ENCODE measurements at places on chromosomes 7 and 10.

DNA sequence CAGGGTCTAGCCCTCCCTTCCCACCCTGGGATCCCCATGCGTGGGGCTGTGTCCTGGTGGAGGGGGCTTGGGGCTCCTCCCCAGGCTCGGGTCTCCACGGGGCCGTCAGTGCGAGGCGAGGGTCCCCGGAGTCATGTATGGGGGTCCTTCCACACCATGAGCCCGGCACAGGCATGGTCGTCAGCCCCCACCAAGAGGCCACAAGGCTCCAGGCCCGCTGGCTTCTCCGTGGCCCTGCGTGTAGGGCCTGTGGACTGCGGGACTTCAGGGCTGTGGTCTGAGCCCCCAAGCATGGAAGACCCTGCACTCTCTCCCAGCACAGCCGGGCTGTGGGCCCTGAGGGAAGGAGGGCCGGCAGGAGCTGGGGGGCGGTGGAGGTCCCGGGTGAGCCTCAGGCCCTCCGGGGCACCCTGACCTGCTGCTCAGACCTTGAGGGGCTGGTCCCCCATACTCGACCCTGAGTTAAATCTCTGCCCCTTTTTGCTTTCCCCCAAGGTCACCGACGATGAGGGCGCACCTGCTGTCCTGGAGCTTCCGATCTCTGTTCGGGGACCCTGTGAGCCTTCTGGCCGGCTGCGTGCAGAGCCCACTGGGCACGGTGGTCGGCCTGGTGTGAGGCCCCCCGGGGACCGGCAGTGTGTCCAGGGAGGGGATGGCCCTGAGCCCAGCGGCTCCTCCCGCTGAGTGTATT lies 19.7 kb downstream of the PWWP2B start:
- no peak for DNase-seq

- DNase-seq, result no peak
Measured at GRCh38 chr7:144019457-144019856, 19.3 kb downstream of the OR6B1 start.

- no peak for DNase-seq
Measured at GRCh38 chr7:23907012-23907411, 197.0 kb downstream of the STK31 start.

- no peak for DNase-seq
Measured at GRCh38 chr7:44310221-44310848, 15.1 kb downstream of the CAMK2B start.

DNA sequence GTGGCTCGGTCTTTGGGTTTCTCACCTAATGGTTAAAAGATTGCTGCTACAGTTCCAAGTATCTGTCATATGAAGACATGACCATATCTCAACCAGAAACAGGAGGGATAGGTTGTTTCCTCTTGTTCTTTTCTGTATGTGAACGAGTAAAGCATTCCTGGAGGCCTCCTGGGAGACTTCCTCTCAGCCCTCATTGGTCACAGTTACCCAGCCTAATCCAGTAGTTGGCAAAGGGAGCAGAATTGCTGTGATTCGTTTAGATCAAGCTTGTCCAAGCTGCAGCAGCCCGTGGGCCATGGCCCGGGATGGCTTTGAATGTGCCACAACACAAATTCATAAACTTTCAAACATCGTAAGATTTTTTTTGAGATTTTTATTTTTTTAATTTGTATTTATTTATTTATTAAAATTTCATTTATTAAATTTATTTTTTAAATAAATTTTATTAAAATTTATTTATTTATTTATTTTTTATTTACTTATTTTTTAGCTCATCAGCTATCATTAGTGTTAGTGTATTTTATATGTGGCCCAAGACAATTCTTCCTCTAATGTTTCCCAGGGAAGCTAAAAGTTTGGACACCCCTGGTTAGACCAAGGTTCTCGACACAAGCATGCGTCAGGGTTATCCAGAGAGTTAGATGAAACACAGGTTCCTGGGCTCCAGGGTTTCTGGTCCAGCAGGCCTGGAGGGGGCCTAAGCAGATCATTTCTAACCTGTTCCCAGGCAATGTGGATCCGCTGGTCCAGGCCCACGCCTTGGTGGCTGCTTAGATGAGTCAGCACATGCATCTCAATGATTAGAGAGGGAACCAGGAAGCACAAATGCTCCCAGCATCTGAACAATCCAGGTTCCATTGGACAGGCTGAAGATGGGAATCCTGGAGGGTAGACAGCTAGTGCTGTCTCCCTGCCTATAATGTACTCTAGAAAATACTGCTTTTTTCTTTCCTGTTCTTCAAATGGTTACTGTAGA lies 25.6 kb downstream of the CDC123 start:
- DNase-seq, result no peak

- no peak for DNase-seq
Measured at GRCh38 chr10:92790440-92790839, 57.9 kb upstream of the EXOC6 start.

DNA sequence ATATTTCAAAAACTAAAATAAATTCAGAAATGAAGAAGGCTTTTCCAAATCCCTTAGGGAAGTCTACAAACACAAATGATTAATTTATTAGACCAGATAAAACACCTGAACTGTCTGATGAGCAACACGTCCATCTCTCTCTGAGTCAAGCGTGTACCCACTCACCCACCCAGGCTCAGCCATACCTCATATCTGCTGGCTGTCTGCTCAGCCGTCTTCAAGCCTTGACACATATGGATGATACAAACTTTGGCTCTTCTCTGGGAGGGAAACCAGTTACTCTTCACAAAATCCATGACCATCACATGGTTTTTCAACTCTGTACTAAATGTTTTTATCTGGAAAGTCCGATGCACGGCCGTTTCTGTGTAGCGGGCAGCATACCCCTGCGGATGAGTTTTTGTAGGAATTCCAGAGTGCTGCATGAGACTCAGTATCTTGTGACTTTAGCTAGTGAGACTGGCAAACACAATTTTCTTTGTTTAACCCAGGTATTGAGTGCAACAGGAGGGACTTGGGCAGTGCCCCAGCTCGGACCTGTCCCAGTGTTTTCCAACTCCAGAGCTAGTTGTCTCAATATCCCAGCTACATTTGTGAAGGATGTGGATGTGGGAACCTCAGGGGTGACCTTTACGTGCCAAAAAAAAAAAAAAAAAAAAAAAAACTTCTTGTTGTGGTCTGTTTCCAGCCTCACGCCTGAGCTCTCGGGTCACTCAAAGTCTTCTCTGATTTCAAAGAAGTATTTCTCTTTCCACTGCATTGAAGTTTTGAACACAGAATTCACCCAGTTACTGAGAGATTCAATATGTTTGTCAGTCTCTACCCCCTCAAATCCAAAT lies at the start of gene C10orf90:
Gene C10orf90, minus strand, starts transcription at position 638 of the 839 bp plus-strand sequence. Its CDS starts 213 bp downstream, at position 425.
- DNase-seq, result no peak

DNA sequence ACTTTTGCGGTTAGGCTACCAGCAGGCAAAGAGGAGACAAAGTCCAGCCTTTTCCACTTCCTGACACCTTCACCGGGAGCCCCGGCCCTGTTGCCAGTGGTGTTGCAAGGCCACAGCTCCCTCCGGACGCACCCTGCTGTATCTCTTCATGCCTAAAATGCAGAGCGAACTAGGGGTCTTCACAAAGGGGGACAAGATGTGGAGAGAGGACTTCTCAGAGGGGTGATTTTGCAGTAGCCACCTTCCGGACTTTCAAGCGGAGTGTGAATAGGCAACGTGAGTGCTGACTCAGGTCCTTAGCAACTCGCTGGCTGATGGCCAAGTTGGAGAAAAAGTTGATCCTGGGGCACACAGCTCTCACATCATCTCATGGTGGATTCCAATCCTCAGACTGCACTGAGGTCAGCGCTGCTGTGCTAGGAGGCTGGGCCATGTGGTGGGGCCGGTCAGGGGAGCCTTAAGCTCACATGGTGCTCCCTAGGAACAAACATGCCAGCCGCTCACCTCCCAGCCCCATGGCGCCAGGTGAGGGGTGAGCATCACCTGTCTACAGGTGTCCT lies 166.3 kb downstream of the LCOR start:
- no peak for DNase-seq

GRCh38 chr7:139821349-139822105 lies 7.5 kb upstream of the TBXAS1 start:
- DNase-seq, result no peak

GRCh38 chr10:123890226-123890625 lies 1.4 kb downstream of the CPXM2 start:
- DNase-seq, result no peak

DNA sequence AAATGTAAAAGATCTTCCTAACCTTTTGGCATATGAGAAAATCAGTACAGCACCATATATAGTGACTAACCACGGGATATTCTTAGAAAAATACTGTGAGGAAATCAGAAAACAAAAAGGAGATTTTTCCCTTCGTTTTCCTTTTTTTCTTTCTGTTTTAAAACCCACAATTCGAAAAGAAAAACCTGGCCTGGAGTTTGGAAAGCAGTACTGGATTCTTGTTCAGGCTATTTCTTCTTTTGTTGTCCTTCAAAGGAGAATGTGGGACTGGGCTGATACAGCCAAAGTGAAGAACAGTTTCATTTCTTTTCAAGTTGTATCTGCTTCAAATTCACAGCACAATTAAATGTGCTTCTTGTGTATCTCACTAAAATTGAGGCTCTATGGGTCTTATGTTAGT lies 156.8 kb upstream of the PHYHIPL start:
- DNase-seq, result no peak

DNA sequence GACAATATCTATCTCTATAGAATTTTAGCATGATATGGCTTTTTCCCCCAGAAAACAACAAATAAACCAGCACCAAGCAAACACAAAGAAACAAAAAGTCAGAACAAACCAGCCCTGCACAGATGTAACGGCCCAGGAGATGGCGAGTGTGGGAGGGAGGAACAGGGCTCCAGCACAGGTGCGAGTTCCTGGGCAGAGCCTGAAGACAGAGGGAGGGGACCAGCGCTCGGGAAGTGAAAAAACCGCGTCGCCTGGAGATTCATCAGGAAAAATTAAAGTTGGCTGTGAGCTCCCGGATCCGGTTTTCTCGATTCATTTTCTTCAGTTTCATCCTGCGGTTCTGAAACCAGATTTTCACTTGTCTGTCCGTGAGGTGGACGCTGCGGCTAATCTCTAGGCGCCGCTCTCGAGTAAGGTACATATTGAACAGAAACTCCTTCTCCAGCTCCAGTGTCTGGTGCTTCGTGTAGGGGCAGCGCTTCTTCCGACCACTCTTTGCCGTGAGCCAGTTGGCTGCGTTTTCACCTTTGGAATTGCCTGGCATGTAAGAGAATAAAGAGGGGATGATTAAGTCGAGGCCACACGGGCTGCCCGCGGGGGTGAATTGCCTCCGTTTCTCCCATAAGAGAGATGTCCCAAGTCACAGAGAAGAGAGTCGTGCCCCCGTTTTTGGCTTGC lies 2.3 kb downstream of the HOXA10 start:
- DNase-seq, result peak; percentile 16

- no peak for DNase-seq
Measured at GRCh38 chr7:70706204-70706603, 425.7 kb upstream of the GALNT17 start.

DNA sequence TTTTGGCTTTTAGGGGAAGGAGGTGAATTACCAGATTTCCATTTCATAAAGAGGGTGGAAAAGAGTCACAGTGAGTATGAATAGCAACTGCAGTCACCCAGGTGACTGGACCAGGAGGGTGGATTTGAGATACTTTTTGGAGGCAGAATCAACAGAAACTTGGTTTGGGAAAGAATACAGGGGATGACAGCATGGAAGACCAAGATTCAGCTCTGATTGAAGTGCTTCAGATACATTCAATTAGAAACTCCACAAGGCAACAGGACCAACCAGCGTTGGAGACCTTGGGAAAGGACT lies 83.0 kb downstream of the SGMS1 start:
- no peak for DNase-seq

DNA sequence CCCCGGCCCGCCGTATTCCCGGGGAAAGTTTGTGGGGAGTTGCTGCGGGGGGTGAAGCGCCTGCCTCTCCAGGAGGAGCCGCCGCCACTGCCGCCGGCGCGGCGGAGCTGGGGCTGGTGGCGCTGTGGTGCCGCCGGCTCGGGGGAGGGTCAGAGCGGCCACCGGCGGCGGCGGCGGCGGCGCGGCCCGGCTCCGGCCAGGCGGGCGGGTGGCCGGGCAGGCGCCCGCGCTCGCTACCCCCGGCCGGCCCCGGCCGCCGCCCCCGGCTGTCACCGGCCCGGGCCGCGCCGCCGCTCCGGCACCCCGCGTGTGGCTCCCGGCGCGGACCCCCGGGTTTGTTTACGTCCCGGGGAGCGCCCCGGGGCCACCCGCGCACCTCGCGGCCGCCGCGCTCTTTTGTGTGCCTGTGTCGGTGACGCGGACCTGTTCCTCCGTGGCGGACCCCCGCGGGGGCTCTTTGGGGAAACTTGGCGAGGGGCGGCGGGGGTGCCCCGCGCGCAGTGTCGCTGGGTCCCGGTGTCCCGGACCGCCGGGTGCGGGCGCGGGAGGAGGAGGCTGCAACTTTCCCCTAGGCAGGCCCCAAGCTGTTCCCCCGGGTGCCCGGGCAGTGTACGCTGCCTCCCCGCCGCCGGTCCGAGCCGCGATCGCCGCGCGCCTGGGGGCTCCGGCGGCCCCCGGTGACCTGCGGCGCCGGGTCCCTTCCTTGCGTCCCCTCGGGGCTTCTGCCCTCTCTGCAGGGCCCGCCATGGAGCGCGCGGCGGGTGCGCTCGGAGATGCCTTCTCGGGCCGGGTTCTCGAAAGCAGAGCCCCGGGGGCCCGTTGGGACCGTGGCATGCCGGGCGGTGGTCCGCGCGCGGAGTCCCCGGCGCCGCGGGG lies 593 bp upstream of the CUX1 start:
- DNase-seq, result no peak

DNA sequence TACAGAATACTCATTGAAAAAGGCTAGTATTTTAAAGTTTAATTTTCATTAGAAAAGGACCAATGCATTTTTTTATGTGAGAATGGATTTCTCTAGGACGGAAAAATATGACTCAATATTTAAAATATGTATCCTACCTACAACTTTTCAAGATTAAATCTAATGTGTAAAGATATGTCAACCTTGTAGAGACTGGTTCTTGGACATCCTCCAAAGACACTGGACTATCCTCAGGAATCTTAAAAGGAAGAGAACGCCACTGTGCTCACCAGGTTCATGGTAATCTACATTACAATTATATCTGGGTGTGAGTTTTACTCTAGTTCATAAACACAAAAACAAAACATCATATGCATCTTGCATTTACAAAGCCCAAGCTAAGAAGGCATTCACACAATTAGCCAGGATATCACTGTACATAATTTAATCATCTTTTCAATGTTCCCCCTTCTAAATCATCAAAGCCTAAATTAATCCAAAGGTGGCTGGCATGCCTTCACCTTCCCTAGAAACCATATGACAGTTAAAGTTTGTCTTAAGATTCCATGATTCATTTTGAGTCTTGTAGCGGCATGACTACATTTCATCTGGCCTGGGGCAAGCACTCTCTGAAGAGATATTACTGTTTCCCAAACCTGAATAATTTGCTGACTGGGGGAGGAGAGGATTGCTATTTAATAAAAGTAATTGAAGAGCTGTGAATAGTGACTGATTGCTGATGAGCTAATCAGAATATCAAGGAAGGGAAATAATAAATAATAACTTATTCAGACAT lies 12.0 kb downstream of the SGCE start:
- DNase-seq, result no peak

- DNase-seq, result no peak
Measured at GRCh38 chr7:151987748-151988529, 31.7 kb downstream of the GALNTL5 start.
